ENCODE measurements at places on chromosomes 3 and 15.

DNA sequence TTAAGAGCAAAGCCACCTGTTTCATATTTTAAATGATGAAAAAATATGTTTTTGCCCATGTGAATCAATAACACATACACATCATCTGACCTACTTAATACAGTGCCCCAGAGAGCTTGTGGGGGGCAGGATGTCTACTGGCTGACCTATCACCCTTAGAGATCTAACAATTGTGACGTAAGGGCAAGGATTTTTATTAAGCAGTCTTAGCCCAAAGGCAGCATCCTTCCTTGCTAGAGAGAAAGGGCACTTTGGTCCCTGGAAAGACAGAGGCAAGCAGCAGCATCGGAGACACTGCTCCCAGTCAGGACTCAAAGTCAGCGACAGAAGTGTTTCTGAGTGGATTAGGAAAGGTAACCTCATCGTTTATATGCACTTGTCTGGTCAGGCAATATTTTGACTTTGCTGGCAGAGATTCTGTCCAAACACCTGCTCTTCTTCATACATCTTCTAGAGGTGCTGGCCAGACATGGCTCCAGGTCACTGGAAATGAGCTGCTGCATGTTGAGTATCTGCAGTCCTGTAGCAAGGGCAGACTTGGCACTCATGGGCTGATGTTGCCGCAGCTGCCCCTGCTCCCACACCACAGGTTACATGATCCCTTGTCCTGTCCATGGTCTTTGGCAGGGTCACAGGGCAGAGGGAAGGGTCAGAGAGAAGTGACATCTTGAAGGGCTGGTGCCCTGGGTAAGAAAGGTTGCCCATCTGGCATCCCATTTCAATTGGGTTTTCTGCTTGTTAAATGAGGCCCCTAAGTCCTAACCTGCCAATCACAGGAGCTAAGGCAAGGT, 1.8 kb downstream of the CXCR6 start:
- DNase-seq: no peak

DNA sequence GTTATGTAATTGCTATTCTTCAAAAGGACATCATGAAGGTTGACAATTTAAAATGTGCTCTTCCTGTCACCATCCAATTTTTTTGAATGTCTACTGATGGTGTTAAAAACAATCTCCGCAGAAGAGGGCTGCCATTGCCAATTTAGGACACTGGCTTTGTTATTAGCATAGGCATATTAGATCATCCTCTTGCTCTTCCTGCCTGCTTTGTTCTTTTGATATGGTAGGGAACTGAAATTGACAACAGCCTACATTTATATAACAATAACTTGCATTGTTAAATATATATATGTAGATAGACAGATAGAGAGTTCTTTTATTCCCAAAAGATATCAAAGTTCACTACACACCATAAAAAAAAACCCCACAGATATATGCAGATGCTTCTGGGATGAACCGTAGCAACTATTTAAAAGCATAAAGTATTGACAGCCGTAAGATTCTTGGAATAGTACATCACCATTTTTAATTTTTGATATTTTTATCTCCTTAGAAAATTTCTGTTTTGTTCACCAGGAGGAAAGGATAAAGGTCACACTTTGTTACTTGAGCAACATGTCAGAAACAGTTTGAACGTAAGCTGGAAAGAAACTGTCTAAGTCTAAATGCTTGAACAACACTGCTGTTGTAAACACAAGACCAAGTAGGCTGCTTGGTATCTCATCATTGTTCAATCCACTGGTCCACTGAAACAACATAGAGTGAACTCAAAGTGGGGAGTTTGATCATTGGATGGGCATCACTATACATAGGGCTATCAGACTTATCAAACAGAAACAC, 66.5 kb downstream of the MDFIC2 start:
- no peak for DNase-seq

GRCh38 chr15:78944669-78945407, at the start of gene CTSH:
Gene CTSH, minus strand, starts transcription at chr15:78945046. Its CDS starts 65 bp downstream, at chr15:78944981.
- peak; percentile 23 for DNase-seq

DNA sequence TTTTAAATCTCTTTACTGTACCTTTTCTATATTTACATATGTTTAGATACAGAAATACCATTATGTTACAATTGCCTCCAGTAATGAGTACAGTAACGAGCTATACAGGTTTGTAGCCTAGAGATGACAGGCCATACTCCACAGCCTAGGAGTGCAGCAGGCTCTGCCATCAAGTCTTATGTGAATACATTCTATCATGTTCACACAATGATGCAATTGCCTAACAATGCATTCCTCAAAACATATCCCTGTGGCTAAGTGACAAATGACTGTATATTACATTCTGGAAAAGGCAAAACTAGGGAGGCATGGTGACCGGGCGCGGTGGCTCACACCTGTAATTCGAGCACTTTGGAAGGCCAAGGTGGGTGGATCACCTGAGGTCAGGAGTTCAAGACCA, 192.4 kb upstream of the IGF1R start:
- no peak for DNase-seq

- no peak for DNase-seq
Observed at GRCh38 chr3:148297013-148297412, 400.7 kb upstream of the AGTR1 start.

DNA sequence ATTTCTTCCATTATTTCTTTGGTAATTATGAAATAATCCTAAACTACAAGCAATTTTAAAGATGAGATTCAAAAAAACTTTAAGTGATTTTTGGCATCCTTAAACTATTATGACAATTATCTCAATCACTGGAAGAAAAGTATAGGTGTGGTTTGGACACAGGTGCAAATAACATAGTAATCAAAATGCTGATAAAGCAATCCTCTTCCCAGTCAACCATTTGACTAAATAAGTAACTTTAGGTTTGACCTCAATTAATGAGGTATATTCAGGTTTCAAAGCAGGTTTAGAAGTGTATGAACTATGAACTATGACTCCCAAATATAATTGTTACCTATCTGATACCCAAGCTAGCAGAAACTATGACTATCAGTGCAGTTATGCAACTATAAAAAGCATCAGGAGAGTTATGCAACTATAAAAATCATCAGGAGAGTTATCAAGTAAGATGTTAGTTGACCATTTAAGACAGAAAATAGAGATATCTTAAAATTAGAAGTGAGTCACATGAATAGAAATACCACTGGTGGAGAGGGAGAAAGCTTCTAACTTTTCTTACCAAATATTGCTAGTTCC, 8.9 kb upstream of the CNTN3 start:
- DNase-seq: no peak

DNA sequence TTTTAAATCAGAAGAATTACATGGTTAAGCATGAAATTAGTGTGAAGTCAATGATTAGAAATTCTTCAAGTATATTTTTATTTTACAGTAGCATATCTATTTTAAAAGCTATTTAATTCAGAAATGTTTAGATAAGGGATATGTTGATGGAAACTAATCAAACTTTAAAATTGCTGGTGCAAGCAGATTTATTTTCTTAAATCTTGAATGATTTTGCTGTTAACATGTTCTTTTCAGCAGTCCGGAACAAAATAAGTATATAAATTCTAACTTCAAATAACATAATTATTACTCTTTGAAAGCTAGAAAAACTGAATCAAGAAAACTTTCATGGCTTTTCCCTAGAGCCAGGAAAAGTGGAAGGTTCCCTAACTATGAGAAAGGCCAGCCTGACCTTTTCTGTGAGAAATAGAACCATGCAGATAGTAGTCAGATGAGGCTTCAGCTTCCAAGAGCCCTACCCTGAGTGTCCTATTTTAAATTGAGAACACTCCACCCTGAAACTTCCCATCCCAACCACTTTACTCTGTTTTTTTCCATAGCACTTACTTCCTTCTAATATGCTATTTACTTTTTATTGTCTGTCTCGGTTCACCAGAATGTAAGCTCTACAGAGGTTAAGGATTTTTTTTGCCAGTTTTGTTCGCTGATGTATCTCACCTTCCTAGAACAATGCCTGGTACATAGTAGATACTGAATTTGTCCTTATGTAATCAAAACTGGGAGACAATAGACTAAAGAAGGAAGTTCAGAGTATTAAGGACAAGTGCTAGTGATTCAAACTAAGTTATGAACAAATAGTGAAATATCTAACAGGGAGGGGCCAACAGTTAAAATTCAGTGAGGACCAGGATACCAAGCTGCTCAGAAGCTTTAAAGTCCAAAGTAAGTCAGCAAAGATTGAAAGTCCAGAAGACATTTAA, 66.8 kb downstream of the CD200R1L start:
- DNase-seq: no peak

DNA sequence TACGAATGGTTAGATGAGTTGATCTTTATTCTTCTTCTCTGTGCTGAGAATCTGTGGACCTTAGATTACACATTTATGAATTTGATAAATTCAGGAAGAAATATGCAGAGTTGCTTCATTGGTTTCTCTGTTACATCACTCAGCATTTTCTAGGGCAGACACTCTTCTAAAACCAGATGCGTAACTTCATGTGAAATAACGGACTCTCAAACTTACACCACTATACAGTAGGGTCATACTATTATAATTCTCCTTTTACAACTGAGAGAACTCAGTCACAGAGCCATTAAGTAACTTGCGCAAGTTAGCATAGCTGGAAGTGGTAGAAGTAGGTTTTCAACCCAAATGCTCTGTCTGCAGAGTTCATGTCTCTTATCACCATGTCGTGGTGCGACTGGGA, 5.7 kb downstream of the TMEM207 start:
- DNase-seq: no peak

- DNase-seq: no peak
Observed at GRCh38 chr3:103308921-103309320, 874.1 kb downstream of the ZPLD1 start.

GRCh38 chr3:6585360-6585759, 275.6 kb upstream of the GRM7 start:
- no peak for DNase-seq

- DNase-seq: no peak
Observed at GRCh38 chr3:182886497-182886896, 93.2 kb downstream of the ATP11B start.

DNA sequence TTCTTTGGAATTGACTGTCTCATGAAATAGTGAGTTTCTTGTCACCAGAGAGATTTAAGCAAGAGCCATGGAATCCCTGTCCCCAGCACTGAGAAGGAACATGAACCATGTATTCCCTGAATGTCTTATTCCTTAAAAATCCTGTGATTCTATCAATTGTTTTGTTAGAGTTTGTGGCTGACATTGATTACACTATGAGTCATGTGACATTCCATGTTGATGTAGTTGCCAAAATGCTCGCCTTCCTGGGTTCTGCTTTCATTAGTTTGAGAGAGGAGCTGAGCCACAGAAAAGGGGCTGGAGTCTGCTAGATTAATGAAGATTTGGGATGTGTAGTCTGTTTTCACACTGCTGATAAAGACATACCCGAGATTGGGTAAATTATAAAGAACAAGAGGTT, 294.9 kb upstream of the CTDSPL start:
- DNase-seq: no peak

- DNase-seq: no peak
Observed at GRCh38 chr15:76711351-76711827, 193.8 kb downstream of the SCAPER start.

- no peak for DNase-seq
Observed at GRCh38 chr3:50573566-50574443, 4.5 kb downstream of the HEMK1 start.

DNA sequence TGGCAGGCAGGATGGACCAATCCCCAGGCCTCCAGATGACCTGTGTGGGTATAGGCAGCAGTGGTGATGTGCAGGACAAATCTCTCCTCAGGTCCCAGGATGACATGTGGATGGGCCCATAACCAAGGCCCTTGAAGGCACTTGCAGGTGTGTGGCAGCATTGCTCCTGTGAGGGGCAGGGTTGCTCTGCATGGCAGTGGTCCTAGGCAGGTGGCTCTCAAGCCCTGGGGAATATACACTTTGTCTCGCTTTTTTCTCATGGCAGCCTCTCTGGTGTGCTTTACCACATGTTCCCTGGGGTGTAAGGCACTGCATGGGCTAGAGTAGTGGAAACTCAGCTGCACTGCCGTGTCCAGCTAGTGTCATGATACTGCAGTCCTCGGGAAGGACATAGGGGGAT, 503.6 kb downstream of the UNC13C start:
- DNase-seq: no peak

- no peak for DNase-seq
Observed at GRCh38 chr3:75737831-75738493, 47.4 kb downstream of the ZNF717 start.

- DNase-seq: no peak
Observed at GRCh38 chr3:126135406-126136076, 44.8 kb downstream of the ALDH1L1 start.

GRCh38 chr3:129783470-129783869, 110.0 kb downstream of the TMCC1 start:
- no peak for DNase-seq

- peak; percentile 3 for DNase-seq
Observed at GRCh38 chr3:1082108-1082507, 10.7 kb upstream of the CNTN6 start.

- no peak for DNase-seq
Observed at GRCh38 chr3:127238602-127239001, 45.7 kb downstream of the PRR23E start.

- no peak for DNase-seq
Observed at GRCh38 chr3:43581343-43581742, 40.5 kb downstream of the ANO10 start.

DNA sequence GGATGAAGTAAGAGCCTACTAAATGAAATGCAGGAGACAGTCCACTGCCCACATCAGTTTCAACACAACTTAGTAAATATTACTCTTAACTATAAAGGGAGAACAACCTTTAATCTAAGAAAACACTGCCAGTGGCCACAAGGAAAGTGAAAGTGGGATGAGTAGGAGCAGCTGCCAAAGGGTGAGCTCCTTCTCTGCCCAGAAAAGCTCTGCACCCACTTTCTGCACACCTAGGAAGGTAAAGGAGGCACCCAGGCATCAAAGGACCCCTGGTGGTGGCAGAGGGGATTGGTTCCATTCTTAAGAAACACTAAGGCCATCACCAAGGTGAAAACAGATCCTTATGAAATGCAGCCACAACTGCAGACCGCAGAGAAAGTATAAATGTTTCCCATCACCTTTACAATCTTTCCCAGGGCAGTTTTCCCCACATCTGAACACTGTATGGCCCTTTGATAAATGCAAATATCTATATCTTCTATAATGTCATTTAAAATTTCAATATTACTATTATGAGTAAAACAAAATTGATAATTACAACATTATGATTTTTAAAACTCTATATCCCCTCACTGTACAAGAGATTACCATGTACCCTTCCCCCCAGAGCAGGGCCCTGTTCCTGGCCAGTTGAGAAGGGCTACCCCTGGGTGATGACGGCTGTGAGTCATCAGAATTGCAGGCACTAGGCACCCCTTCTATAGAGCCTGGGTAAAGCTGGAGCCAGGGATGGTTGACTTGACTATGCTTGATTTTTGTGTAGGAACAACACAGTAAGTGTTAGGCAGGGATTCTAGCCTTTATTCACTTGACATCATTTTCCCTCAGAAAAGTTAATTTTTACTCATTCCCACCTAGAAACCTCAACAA, 92.0 kb downstream of the SNRK start:
- DNase-seq: no peak

GRCh38 chr3:175617247-175617646, 758.1 kb downstream of the NAALADL2 start:
- DNase-seq: no peak
